KBM-7 (cell line): ENCODE measurements at places on chromosomes 11 and 22.

DNA sequence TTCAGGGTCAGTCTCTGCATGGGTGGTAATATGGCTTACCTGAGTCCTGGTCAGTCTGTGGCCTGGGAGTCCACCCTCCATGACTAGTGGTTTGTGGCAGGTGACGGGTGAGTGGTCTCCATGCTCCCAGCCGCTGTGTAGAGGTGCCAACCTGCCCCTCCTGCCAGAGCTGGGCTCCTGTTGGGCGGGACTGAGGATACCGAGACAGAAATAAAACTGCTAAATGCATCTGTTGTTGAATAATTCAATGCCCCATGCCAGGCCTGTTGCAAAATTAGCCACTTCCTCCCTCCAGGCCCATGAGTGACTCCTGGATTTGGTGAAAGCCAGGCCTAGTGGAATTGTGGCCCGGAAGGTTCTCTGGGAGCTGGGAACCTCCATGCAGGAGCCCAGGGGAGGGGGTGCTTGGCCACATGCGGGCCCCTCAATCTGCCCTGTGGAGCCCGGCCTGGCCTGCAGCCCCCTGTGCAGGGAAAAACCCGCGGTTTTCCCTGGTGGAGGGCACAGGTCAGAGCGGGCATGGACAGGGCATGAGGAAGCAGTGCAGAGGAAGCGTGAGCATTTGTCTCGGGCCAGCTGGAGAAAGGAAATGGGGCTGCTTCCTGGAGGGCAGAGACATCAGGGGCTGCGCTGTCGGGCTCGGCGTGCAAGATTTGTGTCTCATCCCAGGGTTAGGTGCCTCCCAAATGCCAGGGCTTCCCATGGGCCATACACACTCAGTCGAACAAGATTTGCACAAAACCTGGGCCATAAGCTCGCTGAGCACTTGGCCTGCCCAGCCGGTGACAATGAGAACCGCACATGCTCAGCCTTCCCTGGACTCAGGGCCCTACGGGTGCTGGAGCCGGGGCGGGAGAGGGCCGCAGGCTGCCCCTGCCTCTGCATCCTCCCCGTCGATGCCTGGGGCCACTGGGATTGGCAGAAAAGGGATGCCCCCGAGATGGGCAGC lies 66.9 kb downstream of the KCNQ1 start:
- no peak for DNase-seq

DNA sequence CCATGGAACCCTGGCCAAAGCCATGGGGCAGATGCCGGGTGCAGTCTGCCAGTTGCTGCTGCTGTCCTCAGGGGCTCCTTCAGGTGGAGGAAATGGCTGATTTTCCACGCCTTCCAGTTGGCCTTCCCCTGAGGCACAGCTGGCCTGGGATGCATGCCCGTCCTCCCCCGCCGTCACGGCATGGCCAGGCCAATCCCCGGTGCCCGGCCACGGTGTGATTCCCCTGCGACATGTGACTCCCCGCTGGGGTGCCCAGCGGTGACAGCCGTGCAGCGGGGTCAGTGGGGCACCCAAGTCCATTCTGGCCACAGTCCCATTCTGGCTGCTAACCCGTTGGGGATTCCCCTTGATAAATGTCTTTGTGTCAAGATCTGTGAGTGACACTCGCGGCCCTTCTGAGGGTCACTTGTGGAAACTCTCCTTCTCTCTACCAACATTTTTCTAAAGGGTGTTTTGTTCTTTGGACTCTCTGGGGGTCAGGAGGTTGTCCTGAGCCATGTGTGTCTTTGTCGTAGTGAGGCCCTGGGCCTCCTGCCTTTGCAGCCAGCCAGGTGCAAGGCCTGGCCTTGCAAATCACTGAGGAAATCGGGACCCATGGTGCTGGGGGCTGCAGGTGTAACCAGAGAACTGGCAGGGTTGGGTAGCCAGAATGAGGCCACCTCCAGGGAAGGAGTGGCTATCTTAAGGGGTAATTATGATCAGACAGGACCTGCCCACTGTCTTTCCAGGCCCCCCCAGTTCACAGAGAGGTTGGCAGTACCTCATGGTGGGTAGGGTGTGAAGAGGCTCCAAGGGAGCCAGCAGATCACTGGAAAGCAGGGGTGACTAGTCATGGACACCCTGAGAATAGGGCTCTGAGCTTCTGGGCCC lies 37.1 kb downstream of the KCNQ1OT1 start:
- DNase-seq = no peak

DNA sequence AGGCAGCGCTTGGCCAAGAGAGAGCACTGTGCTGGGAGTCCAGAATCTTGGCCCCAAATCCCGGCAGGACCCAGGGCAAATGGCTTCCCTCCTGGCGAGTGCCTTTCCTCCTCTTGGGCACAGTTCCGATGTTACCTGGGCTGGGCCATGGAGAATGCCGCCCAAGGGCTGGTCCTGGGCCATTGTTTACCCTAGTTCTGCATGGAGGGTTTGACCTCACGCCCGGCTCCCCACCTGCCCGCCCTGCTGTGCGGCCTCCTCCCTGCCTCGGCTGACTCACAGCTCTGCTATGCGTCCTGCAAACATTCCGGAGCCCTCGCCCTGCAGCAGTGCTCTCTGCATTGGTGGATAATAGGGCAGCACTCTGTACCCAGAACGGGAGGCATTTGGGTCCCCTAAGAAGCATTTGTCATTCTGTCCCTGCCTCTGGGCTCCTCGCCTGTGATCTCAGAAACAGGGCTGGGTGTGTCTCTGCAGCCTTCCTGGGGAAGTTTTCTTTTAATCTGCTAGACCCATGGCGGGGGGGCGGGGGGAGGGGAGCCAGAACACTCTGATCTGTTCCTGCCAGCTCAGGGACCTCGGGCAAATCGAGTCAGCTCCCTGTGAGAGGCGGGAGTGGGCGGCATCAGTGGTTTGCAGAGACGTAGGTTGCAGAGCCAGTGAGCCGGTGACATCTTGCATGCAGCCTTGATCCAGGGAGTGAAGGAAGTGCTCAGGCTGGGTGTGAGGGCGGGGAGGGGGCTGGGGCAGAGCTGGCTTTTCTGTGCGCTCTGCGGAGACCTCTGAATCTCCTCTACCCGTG lies 32.9 kb upstream of the SMIM38 start:
- DNase-seq = no peak

DNA sequence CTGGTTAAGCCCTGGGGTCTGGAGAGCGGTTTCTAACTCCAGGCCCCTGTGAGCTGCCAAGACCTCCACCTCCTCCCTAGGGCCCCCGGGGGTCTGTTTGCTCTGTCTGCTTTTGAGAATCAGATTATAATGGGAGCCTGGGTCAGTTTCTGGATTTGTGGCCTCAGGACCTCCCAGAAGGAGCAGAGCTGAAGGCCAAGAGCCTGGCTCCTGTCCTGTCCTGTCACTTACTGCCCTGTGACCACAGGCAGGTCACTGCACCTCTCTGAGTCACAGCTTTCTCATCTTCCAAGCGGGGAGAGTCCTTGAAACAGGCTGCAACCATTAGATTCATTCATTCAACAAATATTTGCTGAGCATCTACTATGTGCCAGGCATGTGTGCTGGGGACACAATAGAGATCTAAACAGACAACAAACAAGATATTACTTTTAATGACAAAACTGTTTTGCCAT lies 87.3 kb upstream of the FGF3 start:
- DNase-seq = no peak

- DNase-seq = no peak
These were observed 9.0 kb upstream of the NUCB2 start for GRCh38 chr11:17267576-17267975.

DNA sequence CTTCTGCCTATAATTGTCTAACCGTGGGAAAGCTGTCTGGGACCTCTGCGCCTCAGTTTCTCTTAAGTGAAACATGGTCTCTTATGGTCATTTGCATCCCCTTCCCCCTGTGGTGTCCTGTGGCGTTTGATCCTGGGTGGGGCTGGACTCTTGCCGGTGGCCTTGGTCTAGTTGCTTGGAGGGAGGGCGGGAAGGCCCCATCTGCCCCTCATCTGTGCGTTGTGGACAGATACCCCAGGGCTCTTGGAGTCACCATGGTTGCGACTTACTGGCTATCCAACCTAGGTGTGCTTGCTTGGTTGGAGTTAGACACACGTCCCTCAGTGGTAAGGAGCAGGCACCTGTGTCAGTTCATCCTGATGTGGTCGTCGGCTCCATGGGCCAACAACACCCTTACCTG lies 15.2 kb downstream of the SHANK3 start:
- DNase-seq = no peak

- no peak for DNase-seq
These were observed 369.3 kb downstream of the DLG2 start for GRCh38 chr11:85257837-85258236.

- DNase-seq = no peak
These were observed 18.1 kb upstream of the FCHSD2 start for GRCh38 chr11:73160005-73160760.

- DNase-seq = no peak
These were observed 712 bp downstream of the UPK3A start for GRCh38 chr22:45285263-45286058.

GRCh38 chr22:48799227-48799970 lies 1028.3 kb downstream of the BRD1 start:
- no peak for DNase-seq

- DNase-seq = no peak
These were observed 12.0 kb downstream of the BRD1 start for GRCh38 chr22:49815641-49816091.

DNA sequence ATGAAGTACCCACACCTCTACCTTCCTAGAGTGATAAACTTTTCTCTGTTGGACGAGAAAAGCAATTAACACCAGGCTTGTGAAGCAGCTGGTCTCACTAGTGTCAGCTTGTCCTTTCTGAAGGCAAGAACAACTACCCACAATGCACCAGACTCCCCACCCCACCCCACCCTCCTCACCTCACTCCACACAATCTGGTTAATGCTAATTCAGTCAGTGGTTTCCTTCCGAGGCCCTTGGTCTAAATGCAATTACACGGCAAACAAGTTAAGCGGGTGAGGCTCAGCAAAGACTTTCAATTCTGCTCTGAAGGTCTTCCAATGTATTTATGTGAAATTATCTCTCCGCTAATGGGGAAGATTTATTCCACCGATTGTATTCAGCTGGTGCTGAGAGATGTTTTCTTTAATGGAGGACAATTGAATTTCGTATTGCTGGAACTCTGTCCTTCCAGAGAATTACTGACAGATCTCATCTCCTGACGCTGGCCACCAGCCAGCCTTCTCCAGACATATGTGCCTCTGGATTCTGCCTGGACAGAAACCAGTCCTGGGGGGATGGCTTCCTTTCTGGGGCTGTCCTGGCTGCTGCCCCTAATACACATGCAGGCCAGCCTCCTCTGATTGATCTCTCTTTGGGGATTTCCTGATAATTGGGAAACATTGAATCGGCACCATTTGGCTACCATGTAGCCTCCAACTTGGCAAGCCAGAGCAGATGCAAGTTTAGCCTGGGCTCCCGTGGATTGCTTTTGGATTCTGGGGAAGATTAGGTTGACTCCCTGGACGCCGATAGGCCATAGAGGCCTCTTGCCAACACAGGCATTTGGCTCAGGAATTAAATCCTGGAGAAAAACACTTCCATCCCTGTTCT lies 165.8 kb upstream of the NARS2 start:
- no peak for DNase-seq

DNA sequence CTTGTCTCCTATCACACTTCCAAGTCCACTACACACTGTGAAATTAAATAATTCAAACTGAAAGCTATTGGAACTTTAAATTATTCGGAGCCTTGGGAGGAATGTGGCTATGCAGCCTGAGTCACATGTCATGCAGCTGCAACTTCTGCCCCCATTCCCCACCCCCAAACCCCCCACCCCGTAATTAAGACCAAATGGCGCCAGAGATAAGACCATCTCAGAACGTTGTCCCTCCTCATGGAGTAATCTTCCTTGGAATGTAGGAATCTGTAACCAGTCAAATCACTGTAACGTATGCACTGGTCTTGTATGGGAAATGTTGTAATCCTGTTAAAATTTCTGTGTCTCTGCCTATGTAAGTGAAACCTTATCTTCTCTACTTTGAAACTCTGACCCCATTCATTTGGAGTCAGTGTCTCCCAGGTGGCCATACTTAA lies 37.0 kb downstream of the GAB2 start:
- DNase-seq = no peak

DNA sequence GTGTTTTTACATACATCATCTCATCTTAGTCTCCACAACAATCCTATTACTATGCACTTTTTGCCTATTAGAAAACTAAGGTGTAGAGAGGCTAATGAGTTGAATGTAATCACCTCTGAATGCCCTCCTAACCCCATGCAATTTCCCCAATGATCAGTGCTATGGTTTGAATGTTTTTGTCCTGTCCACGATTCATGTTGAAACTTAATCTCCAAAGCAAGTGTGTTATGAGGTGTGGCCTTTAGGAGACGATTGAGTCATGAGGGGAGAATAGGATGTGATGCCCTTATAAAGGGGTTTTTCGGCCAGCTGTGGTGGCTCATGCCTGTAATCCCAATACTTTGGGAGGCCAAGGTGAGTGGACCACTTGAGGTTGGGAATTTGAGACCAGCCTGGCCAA lies 2.0 kb upstream of the CCDC73 start:
- no peak for DNase-seq

- DNase-seq = no peak
These were observed 11.3 kb downstream of the TRIM66 start for GRCh38 chr11:8671193-8671612.

- DNase-seq = no peak
These were observed 110.0 kb upstream of the PAX6 start for GRCh38 chr11:31921081-31921480.

GRCh38 chr11:132883241-132883640 lies 649.1 kb downstream of the OPCML start:
- no peak for DNase-seq

DNA sequence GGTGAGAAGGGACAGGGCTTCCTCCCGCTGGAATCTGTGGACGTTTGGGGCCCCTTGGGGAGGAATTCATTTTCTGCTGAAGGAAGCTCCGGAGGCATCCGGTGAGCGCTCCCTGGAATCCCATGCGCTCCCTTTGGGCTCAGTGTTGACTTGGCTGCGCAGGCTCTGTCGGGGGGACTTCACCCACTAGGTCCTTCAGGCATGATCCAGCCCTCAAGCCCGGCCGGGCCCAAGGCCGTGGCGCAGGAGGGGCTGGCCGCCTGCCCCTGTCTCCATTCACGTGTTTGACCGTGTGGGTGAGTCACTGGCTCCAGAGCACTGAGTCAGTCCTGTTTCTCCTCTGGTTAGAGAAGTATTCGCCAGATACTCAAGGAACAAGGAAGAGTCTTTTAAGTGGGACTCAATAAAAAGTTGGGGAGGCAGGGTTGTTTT lies 1.4 kb downstream of the CTTN start:
- no peak for DNase-seq
